Endothelial cell (in vitro differentiated cells): ENCODE measurements at places on chromosomes 11 and 22.

DNA sequence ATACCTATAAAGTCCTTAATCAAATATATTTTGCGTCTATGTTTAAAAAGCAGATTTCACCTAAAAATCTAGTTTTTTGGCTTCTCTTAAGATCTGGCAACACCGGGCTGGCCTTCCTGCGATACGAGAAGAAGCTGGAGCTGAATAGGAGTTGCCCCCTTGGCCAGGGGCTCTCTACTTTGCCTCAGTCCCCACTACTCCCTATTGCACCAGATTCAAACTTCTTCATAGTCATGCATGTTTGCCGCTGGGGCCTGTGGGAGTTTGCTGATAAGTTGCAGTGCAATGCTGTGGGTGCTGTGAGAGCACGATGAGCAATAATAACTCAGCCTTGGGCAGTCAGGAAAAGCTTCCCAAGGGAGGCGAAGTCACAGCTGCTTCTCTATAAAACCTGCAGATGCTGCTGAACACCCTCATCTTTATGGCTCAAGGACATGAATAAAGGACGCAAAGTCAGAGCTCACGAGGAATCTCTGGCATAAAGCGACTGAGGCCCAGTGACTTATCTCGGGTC, 15.2 kb upstream of the EIF3D start:
- no peak for DNase-seq

DNA sequence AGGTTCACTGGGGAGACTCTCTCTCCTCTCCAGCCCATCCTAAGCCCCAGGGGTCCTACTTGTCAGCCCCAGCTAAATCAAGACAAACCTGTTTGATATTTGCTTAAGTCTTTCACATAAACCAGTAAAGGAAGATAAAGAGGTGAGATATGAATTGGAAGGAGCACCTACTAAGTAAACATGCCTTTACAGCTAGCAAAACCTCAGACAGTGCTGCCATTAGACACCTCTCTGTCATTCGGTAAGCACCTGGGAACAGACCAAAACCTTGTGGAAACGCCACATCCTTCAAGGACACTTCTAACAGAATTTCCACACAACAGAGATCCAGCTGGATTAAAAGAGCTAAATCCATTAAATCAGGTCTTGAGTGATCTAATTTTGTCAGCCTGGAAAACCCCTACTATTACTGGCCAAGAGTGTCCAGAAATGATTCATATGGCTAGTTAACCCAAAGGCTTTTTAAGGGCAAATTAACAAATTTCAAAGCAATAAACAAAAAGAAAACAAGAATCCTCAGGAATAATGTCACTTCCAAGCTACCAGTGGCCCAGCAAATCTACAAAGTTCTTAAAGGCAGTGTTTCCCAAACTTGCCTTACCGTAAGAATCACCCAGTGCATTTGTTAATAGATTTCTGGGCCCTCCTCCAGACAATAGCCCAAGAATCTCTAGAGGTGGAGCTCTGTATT, 2.4 kb downstream of the VPS37C start:
- DNase-seq: no peak

- no peak for DNase-seq
Measured at GRCh38 chr22:30420347-30421125, 5.0 kb upstream of the MTFP1 start.

- no peak for DNase-seq
Measured at GRCh38 chr22:50311606-50312351, 4.3 kb upstream of the PLXNB2 start.

DNA sequence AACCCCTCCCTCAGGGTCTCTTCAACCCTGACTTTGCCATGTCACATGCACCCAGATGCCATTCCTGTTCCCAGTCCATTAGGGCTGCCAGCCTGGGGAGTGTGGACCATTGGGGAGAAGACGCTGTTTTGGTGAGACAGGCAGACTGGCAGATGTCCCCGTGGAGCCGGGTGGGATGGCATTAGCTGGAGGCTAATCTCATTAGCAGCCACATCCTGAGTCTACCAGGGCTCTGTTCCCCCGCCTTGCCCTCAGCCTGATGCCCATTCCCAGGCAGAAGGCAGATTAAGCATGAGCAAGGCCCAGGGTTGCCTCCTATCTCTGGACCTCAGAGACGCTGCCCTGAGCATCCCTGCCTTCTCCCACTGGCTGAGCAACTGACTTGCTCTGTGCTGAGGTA, 46.4 kb upstream of the ALX4 start:
- DNase-seq: no peak

DNA sequence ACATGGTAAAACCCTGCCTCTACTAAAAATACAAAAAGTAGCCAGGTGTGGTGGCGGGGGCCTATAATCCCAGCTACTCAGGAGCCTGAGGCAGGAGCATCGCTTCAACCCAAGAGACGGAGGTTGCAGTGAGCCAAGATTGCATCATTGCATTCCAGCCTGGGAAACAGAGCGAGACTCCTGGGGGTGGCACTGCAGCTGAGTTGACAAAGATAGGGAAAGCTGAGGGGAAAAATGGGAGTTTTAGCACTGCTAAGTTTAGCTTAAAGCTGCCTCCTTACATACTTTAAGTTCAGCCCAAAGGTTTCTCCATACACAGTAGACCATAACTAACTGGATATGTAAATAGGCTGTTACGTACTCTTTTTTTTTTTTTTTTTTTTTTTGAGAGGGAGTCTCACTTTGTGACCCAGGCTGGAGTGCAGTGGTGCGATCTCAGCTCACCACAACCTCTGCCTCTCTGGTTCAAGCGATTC, 9.0 kb upstream of the USP28 start:
- DNase-seq: no peak

DNA sequence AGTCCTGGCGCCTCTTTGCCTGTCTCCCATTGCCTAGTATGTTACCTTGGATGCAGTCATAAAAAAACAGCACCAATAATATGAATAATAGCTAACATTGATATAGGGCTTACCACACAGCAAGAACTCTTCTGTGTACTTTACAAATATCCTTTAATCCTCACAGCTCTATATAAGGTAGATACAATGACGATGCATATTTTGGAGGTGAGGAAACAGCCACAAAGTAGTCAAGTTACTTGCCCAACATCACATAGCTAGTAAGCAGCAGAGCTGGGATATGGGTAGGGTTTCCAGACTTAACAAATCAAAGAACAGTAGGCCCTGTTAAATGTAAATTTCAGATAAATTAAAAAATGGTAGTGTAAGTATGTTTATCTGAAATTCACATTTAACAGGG, 128.8 kb downstream of the ST3GAL4 start:
- no peak for DNase-seq

DNA sequence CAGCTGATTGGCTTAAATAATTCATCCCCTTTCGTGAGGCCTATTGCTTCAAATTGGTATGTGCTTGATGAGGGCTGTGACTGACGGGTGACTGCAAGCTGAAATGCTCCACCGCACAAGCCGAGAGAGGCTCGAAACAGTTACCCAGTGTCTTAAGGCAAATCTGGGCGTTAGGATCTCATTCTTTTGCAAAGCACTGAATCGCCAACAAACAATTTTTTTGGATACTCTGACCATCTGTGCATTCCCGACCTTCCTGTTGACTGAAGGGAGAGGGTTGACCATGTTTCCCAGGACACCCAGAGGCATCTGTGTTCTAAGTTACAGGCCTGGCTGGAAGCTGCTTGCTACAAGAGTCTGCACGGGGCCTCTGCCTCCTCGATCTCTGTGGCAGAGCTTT, 32.1 kb downstream of the CACNG2 start:
- no peak for DNase-seq

DNA sequence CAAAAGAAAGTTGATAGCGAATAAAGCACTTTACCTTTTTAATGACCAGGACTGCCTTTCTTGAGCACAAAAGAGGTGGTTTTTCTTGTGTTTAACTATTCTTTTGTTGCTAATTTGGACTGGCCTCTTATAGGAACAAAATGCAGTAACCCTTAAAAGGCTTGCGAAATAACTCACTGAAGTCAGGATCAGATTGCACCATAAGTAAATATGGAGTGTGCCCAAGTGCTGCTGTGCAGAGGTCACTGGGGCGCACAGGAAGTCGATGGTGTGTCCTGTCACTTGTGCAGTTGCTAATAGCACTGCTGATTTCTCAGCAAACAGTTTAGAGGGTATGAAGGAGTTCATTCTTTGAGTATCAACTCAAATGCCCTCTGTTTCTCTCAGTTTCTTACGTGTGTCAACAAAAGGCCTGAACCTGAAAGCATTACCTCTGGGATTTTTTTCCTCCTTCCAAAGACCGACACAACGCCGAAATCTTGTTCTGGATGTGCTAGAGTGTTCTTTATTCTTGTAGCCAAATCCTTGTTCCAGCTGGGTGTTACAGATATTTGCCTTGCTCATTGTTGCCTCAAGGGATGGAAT, 71.3 kb downstream of the ATXN10 start:
- DNase-seq: no peak

GRCh38 chr11:114256176-114256966, 39.8 kb upstream of the NNMT start:
- DNase-seq: no peak
